Breast epithelium (tissue), 4 donors: ENCODE measurements at places on chromosomes 7 and 10.

DNA sequence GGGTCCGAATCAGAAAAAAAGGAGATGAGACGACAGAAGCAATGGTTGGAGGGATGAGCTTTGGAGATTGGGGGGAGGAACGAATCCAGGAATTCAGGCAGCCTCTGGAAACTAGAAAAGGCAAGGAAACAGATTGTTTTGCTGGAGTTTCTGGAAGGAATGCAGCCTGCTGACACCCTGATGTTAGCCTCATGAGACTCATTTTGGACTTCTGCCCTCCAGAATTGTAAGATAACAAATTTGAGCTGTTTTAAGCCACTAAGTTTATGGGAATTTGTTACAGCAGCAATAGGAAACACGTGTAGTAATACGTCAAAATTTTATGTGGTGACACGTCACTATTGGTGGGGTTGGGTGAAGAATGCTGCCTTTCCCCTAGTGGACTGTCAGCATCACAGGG, 25.6 kb upstream of the NPS start:
- no peak for DNase-seq

GRCh38 chr7:139697056-139697455, 80.7 kb downstream of the HIPK2 start:
- DNase-seq: no peak

DNA sequence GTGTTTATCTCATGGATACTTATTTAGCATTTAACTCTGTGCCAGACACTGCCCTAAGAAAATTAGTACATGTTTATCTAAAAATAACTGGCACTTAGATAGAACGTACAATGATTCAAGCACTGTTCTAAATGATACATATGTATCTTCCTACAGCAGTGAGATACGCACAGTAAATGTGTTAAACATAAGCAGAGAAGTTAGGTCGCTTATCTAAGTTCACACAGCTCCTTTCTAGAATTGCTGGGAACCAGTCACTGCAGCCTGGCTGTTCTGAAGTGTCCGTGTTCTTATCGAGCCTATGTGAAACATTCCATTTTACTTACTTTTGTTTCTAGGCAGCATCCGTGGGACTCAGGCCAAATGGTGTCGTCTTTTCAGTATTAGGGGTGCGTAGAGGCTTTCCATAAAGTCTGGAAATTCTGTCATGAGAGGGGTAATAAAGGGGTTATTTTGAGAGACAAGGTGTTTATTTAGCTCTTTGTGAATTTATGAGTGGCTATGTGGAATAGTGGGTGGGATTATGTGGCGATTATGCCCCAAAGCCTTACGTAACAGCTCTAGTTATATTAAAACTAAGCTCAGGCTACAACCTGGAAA, 186.9 kb downstream of the SND1 start:
- no peak for DNase-seq

DNA sequence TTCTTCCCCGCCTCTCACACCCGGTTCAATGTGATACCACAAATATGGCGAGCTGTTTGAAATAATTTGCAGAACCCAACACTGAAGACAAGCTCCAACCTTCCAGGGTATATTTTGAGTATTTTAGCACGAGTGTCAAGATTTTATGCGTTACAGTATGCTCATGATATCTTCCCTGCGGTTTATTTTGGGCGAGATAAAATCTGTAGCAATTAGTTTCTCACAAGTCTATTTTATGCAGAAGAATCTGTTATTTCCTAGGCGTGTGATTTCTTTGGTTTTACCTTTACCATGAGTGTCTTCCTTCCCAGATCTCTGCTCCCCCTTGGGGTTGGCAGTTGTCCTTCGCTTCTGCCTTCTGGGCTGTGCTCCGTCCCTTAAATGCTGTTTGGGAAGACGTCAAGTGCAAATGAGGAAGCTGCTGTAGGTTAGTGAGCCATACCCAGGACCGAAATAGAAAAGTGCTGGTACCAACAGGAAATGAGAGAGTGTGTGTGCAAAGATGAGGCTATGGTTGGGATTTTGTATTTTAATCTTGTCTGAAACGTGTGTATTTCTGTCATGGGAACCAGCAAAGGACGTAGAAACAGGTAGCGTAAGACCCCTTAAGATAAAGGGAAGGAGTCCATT, 299.8 kb downstream of the KLF6 start:
- DNase-seq: no peak

- DNase-seq: no peak
Observed at GRCh38 chr10:107159871-107160270, 4.6 kb downstream of the SORCS1 start.

GRCh38 chr10:77700086-77700485, 62.5 kb upstream of the KCNMA1 start:
- DNase-seq: no peak

DNA sequence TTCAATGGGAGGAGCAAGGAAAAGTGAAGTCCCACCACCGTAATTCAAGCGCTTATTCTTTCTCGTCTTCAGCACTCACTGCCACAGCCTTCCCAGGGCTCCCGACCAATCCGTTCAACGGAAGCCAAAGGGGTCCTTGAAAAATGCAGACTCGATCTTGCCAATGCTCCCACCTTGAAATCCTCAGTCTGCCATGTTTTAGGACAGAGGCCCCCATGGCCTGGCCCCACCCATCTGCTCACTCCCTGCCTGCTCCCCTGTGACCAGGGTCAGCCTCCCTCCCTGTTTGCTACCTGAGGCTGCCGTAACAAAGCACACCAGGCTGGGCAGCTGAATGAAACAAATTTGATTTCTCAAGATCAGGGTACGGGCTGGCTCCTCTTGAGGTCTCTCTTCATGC, 3.0 kb upstream of the DNAAF5 start:
- no peak for DNase-seq

GRCh38 chr10:3048119-3049019, 19.0 kb upstream of the PFKP start:
- DNase-seq: no peak

DNA sequence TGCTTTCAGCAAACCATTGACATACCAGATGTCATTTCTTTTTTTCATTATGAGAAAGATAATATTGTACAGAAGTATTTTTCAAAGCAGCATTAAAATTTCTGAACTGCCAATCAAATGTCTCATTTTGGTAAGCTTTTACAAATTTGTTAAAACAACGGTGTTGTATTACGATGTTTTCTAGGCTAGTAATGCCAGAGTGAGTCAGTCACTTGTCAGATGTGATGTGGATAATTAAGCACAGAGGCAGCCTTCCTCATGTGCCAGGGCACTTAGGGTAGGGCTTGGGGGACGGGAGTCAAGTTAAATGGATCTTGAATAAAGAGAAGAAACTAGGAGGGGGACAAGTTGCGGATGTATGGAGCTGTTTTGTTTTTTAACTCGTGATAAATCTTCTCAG, 10.1 kb downstream of the PSTK start:
- DNase-seq: no peak

GRCh38 chr10:97851341-97852001, 1.8 kb downstream of the GOLGA7B start:
- peak; percentile 73 for DNase-seq

DNA sequence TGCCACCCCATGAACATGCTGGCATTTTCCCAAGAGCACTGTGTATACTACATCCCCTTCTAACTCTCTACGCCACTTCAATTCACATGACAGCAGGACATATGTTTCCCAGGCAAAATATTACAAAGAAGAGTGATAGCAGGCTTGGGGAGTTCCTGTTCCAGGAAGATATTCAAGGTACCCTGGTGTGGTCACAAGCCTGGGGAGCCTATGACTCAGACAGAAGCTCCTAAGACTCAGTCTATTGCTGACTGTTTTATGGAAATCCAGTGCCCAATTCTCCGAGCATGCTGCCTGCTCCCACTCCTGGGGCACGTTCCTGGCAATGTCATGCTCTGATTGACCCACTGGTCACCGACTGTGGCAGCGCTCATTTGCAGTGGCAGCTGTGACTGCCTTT, 23.5 kb upstream of the ABLIM1 start:
- DNase-seq: no peak

- DNase-seq: no peak
Observed at GRCh38 chr10:29840516-29841276, 205.9 kb upstream of the SVIL start.

DNA sequence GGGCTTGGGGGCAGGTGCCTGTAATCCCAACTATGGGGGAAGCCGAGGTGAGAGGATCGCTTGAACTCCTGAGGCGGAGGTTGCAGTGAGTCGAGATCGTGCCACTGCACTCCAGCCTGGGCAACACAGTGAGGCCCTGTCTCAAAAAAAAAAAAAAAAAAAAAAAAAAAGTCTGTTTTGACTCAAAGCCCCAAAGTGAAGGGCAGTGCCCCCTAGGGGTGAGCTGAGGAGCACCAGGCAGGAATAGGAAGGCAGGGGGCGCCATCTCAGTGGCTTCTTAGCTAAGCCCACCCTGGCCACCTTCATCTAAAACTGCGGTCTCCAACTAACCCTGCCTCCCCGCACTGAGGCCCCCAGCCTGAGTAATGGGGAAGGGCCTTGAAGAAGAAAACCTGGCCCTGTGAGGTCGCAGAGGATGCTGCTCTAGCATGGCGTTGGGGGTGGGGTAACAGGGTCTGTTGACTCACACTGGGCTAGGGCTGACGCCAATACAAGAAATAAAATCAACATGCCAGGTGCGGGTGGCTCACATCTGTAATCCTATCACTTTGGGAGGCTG, 9.8 kb downstream of the PODXL start:
- DNase-seq: no peak

GRCh38 chr7:30176463-30177109, 41.8 kb downstream of the MTURN start:
- no peak for DNase-seq

DNA sequence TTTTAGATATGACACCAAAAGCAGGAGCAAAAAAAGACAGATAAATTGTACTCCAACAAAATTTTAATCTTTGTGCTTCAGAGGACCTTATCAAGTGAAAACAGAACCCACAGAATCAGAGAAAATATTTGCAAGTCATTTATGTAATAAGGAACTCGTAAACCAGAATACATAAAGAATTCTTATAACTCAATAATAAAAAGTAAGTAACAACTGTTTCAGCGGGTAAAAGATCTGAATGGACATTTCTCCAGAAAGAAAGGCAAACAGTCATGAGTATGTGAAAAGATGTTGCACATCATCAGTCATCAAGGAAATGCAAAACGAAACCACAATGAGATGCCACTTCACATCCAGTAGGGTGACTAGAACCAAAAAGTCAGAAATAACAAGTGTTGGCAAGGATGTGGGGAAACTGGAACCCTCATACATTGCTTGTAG, 167.7 kb upstream of the KCTD7 start:
- no peak for DNase-seq

DNA sequence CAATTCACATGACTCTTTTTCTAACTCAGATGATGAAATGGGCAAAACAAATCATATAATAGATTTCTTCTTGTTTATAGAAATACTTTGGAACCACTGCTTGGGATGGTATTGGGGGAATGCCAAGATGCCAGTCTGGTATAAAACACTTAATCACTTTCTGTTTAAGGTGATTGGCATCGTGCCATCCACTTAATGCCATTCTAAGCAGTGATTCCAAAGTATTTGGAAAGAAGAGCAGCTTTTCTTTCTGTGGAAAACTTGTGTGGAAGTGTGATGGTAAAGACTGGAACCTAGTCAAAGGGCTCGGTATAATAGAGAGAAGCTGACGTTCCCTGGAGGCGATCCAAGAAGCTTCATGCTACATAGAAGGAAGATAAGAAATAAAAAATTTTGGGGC, 120.6 kb downstream of the TMEM26 start:
- no peak for DNase-seq

DNA sequence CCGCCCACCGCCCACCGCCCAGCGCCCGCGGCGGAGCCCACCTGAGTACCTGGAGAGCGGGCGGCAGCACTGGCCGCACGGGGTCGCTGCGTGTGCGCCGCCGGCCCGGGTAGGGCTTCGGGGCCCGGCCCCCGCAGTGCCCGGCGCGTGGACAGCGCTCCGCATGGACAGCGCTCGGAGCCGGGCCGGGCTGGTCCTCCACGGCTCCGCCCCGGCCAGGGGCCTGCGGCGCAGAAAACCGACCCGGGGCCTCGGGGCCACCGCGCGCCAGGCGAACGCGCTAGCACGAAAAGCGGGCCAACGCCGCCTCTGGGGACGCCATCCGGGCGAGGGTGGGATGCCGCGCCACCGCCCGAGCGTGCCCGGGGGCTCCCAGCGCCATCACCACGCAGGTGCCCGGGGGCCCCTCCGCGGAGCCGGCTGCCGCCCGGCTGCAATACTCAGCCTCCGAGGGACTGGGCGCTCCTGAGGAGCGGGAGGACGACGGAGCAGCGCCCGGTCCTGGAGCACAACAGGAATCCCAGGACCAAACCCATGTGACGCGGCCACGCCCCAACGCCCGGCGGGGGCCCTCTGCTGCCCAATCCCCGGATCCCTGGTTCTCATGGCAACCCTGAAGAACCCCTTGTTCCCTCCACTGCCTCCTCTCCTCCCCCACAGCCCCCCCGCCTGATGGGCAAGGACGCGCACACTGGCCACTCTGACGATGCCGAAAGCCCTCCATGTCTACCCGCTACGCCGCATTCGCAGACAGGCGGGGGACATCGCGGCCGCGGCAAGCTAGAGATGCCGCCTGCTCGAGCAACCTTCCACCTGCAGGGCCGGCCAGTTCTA, at the start of gene GRB10:
GRB10 (minus strand) TSS at position 522 of the 834 bp plus-strand sequence. CDS start 50,574 bp downstream, outside the sequence.
- DNase-seq: no peak

- no peak for DNase-seq
Observed at GRCh38 chr10:7545261-7545660, 121.5 kb downstream of the ITIH5 start.

- DNase-seq: no peak
Observed at GRCh38 chr7:5012985-5013384, 32.7 kb upstream of the RBAK start.

GRCh38 chr10:117298219-117298618, 57.3 kb downstream of the SLC18A2 start:
- no peak for DNase-seq

GRCh38 chr10:98748298-98748697, 301.6 kb upstream of the HPS1 start:
- DNase-seq: no peak

- no peak for DNase-seq
Observed at GRCh38 chr10:133422807-133423771, 1.3 kb downstream of the SPRN start.

DNA sequence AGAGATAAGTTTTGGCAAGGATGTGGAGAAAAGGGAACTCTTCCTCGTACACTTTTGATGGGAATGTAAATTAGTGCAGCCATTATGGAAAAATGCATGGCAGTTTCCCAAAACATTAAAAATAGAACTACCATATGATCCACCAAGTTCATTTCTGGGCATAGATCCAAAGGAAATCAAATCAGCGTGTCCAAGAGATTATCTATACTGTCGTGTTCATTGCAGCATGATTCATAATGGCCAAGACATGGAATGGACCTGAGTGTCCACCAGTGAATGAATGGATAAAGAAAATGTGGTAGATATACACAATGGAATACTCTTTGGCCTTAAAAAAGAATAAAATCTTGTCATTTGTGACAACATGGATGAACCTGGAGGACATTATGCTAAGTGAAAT, 70.3 kb upstream of the RSU1 start:
- no peak for DNase-seq

GRCh38 chr10:112262546-112262945, 20.7 kb upstream of the TECTB start:
- no peak for DNase-seq

- DNase-seq: no peak
Observed at GRCh38 chr7:43441231-43442130, 141.4 kb upstream of the STK17A start.

GRCh38 chr7:824664-825063, 7.6 kb upstream of the SUN1 start:
- no peak for DNase-seq
